Caudate nucleus (tissue), 63 donors: ENCODE measurements at places on chromosomes 2 and 18.

- no peak for DNase-seq
Measured at GRCh38 chr2:151651274-151651673, 83.0 kb downstream of the NEB start.

- DNase-seq: peak; percentile 67
Measured at GRCh38 chr2:95159690-95160449, at the start of gene ZNF514. TSS of gene ZNF514 (minus strand) at chr2:95159848. CDS start at chr2:95153253, 6,595 bp downstream.

GRCh38 chr2:132740081-132740720, 70.2 kb upstream of the LYPD1 start:
- DNase-seq: no peak

DNA sequence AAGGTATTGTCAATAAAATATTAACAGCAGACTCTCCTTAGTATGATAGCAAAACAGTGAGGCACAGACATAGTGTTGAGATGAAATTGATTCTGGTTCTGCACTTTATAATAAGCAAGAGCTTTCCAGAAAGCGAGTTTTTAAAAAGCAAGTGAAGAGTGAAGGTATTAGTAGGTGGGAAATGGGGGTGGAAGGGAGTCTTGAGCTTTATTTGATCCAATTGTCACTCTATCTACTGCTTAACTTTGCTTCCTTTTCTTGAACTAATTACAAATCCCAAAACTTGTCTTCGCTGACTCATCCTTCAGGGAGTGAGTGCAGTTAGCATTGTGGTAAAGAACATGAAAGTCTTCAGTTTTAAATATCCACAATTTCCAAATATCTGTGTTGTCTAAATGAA, 120.6 kb upstream of the BOD1L2 start:
- no peak for DNase-seq

- DNase-seq: no peak
Measured at GRCh38 chr18:69705987-69706386, 241.7 kb downstream of the CD226 start.

GRCh38 chr2:70132244-70133126, 45.2 kb downstream of the PCBP1 start:
- peak; percentile 79 for DNase-seq
